Spleen (tissue), 13 donors: ENCODE measurements at places on chromosomes 11 and 22. TPM values are rescaled to one million over a fixed set of nuclear protein-coding genes. Genes with fewer than 3 reads are reported as not detected.

DNA sequence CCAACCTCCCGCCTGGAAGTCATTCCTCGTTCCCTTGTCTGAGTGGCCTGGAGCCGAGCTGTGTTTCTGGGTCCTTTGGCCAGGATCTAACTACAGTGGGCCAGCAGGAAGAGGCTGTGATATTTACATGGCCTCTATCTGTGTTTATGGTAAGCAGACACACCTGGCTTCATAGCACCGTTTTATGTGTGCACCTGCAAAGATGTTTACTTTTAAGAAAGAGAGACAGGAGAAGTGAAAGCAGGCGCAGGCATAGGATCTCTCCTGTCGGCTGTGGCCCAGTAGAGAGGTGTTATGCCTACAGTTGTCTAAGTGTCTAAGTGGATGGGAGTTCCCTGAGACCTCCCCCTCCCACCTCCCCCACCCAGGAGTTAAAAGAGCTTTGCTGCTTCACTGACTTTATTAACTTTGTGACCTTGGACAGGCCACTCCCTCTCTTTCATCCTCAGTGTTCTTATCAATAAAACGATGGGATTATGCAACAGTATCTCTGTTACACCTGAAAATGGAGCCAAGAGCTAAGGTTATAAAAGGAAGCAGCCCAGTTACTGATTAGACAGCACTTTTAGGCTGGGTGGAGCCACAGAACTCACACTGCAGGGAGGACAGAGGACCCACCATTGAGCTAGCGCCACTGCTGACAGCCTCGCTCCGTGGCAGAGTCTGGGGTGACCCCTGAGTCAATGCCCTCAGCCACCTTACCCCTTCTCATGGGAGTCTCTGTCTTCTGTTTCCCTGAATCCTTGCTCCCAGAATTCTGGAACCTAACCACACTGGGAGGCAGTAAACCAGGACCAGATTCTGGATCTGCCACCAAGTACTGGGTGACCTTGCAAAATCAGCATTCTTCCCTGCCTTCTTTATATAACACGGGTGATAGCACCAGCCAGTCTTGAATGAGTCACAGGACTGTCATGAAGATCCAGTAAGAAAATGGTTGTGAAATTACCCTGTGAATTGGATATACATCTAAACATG is 22.0 kb downstream of the ST14 start:
- DNase-seq, result no peak

DNA sequence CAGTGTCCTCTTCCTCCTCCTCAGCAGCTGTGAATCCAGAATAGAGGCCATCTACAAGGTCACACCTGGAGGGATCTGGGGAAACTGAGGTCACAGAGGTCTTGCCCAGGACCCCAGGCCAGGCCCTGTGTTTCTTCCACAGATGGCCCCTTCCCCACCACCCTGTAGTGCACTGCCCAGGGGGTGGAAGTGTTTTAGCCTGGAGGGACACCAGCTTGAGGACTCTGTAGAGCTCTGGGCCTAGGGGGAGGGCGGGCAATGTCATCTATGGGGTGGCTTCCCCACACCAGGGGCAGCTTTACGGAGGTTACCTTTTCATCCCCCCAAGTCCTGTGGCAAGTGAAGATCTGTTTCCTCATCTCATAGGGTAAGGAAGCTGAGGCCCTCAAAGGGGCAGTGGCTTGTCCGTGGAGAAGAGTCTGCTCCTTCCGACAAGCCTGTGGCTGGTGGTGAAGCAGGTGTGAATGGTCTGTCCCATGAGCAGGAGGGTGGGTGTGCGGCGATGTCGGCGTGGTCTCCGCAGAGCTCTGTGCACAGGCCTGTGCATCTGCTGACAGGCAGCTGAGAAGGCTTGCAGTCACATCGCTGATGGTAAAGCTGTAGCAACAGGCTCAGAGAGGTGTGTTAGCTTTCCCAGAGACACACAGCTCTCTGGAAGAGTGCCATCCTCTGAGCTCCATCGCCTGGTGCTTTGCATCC is 74.1 kb upstream of the WNT7B start:
- peak; percentile 79 for DNase-seq

DNA sequence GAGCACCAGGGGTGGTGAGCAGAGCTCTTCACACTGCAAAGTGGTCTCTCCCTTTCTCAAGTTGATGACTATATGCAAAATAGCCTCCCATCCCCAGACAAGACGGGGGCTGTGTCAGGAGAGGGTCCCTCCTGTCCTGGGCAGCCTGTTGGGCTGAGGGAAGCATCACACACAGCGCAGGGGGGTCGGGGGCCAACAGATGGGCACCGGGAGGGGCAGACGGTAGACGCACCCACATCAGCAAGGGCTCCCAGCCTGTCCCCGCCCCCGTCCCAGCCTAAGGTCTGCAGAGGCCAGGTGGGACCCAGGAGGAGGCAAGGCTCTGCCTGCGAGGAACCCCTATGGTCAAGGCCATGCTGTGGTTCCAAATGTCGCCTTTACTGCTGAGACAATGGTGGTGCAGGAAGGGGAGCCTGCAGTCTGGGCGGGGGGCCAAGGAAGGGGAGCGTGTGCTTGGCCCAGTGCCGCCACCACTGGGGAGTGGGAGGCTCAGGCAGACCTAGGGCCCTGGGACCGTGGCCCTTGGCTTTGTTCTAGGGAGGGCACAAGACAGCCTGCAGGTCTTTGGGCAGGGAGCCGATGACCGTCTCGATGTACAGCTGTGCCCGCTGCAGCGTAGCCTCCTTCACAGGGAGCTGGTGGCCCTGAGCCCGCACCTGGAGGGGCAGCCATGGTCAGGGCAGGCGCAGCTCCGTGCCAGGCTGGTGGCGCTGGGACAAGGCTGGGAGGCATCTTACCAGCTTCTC is 4.3 kb upstream of the PLXNB2 start:
- no peak for DNase-seq

DNA sequence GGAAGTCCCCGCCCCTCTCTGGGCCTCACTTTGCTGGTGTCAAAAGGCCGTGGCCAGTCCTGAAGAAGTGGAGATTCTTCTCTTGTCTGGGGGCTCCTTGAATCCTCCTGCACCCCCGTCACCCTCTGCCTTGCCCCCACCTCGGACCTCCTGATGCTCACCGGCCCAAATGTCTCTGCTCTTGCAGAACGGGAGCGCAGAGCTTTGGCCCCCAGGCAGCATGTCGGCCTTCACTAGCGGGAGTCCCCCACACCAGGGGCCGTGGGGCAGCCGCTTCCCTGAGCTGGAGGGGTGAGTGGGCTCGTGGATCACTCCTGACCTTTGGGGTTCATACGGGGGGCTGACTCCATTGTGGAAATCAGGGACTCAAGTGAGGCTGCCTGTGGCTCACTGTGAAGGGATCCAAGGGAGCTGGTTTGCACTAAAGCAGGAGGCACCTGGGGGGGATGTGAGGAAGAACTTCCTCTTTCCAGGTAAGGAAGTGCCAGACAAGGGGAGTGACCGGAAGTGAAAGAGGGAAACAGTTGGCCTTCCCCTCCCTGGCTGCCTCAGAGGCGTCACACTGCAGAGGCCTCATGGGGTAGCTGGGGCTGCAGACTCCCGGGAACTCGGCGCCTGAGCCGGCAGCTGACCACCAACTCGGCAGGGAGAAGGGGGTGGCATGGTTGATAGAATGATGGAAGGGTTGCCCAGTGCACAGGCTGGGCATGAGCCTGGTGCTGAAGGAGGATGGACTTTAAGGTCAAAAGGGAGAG is 23.1 kb downstream of the CSF2RB start:
- no peak for DNase-seq

DNA sequence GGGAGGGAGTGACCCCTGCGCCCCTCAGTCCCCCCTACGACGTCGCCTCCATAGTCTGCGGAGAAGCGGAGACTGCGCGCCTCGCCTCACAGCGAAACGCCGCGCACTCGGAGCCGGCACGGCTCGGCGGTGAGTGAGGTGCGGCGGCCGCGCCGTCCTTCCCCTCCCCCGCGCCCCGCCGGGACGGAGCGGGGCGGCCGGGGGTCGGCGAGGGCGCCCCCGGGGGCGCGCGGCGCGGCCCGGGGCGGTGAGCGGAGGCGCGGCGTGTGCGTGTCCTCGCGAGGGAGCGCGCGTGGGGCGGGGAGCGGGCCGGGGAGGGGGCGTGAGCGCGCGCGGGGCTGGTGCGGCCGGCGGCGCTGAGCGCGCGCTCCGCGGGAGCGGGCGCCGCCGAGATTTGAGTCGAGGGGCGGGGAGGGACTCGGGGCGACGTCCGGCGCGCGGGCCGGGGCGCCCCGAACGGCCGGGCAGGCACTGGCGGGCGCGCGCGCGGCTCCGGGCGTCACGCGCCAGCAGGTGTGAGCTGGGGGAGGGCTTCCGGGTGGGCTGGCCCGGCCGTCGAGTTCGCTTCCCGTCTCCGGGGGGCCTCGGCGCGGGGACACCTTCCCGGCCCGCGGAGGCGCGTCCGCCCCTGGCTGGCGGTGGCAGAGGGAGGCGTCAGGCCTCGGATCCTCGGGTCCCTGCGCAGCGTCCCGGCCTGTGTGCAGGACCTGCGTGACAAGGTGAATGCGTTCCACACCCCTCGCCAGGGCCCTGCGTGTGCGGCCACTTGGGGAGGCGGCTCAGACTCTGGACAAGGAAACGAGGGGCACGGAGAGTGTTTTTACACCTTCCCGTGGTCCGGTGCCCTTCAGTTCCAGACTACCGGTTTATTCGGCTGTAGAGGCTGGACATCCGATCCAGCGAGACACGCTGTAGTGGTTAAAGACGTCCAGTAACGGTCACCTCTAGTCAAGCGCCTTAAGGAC is 50.4 kb downstream of the FAM83F start:
- peak; percentile 97 for DNase-seq

GRCh38 chr11:43989162-43989981 is 46.9 kb downstream of the C11orf96 start:
- DNase-seq, result peak; percentile 60

DNA sequence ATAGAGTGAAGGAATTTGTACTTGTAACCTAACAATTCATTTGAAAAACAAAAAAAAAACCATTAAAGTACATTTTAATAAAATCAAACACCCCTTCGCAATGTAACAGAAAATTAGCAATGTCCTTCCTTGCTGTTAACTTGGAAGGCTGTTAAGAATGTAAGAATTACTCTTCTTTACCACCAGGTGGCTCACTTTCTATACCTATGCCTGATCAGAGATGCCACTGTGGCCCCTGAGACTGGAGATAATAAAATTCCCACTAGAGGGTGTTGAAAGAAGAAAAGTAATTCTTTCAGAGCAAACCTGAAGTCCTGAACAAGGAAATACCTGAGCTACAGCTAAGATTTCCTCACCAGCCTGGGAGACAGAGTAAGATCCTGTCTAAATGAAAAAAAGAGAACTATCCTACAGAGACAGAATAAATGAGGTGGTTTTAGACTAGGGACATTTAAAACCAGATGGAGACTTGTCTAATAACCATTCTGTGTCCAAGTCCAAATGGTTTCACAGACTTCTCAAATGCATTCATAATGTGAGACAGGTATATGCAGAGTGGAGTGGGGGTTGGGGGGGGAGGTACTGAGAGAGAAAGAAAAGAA is 1089.3 kb downstream of the FAM181B start:
- no peak for DNase-seq

GRCh38 chr11:1741741-1742140 is 8.7 kb downstream of the IFITM10 start:
- no peak for DNase-seq

DNA sequence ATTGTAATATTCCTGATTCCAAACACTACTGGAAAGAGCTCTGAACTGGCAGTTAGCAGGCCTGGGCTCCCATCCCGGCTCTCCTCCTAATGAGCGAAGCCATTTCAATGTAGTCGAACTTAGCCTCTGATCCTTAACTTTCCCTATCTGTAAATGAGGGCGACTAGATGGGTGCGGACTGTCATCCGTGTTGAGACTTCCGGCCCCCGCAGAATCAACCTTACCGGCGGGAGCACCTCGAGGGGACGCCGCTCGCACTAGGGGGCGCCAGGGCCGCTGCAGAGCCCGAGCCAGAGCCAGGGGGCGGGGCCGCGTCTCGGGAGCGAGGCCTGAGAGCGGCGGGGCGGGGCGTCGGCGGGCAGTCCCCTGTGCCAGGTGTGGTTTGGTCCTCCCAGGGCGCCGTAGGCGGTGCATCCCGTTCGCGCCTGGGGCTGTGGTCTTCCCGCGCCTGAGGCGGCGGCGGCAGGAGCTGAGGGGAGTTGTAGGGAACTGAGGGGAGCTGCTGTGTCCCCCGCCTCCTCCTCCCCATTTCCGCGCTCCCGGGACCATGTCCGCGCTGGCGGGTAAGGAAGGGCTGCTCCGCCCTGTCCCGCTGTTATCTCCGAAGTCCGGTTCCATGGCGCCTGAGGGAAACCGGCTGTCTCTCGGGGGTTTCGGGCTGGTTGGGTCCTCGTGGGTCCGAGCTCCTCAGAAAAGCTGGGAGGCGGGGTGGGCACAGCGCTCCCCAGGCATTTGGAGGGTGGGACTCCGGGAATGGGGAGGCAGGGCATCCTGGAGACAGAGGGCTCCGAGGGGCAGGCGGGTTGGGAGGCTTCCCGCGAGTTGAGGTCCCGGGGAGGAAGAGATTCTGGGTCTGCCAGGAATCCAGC is at the start of gene LIMK2:
Gene LIMK2, plus strand, starts transcription at position 437 of the 869 bp plus-strand sequence. Its CDS starts 111 bp downstream, at position 548.
- peak; percentile 100 for DNase-seq

GRCh38 chr11:6387811-6388599 is 2.3 kb upstream of the SMPD1 start:
- no peak for DNase-seq

- no peak for DNase-seq
Observed at GRCh38 chr11:18132341-18132740, at the start of gene MRGPRX3. TSS of gene MRGPRX3 (plus strand) at chr11:18132571. CDS start at chr11:18137203, 4,632 bp downstream.

DNA sequence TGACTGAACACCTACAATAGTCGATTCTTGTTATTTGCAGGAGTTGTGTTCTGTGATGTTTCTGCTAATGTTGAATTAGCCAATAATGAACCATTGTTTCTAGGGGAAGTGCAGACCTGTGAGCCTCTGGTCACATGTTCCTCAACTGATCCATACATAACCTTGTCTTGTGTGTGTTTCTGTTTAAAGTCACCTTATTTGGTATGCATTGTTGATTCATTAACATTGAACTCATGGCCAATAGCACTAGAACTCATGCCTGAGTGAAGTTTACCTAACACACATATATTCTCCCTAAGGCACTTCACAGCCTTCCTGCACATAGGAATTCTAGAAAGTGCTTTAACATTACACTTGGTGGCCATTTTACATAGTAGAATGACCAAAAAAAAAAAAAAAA is 271.8 kb upstream of the PLET1 start:
- DNase-seq, result no peak

GRCh38 chr11:30316237-30316636 is 6.7 kb upstream of the ARL14EP start:
- no peak for DNase-seq

SHANK2 gene
- total RNA-seq, result 5.7 TPM

UNC93B1 gene
- total RNA-seq, result 151 TPM

RASL10A gene
- 0.54 TPM for total RNA-seq

RFPL1 gene
- total RNA-seq, result not detected

PLAAT4 gene
- 66.7 TPM for total RNA-seq

CHST1 gene
- 17.1 TPM for total RNA-seq

ABCC8 gene
- 0.52 TPM for total RNA-seq
